ENCODE measurements at places on chromosomes 16 and 17. TPM values are rescaled to one million over a fixed set of nuclear protein-coding genes. Genes with fewer than 3 reads are reported as not detected.

- DNase-seq = no peak
Observed at GRCh38 chr16:9135797-9136196, 44.4 kb downstream of the HAPSTR1 start.

- DNase-seq = no peak
Observed at GRCh38 chr16:87067836-87068761, 249.1 kb downstream of the C16orf95 start.

- DNase-seq = no peak
Observed at GRCh38 chr17:80847496-80848230, 144.0 kb upstream of the CHMP6 start.

GRCh38 chr16:14351647-14352046 is 278.4 kb downstream of the PARN start:
- DNase-seq = peak; percentile 9

DNA sequence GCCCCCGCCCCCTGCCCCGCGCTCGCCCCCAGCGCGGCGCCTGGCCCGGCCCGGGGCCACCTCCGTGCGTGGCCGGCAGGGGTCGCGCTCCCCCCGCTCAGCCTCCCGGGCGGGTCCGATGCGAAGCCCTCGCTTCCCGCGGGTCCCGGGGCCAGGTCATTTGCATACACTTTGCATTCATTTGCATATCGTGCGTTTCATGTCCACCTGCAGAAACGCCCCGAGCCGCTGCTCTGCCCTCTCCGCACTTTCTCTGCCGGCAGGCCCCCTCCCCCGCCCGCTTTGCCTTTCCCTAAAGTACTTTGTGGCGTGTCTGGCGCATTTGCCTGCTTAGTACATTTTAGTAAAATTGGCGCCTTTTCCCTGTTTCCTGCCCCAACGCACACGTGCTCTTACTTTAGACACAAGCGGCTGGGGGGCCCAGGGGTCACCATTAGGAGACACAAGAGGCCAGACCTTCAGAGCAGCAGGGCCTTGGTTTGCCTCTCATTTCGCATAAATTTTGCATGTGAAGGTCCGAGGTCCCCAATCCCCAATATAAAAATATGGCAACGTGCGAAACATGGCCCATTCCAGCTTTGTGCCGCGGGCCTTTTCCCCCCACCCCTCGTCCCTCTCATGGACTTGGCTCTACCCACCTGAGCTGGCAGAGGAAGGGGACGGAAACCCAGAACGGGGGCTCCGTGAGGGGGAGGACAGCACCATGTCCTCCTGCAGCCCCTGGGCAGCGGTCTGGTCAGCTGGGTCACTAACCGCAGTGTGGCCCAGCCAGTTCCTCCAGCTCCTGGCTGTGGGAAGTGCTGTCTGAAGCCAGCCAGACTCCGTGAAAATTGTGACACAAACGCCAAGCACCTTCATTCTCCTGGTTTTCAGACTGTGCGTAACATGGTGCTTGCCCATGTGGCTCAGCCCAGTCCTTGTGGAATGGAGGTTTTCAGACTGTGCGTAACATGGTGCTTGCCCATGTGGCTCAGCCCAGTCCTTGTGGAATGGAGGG is 34.8 kb downstream of the CBFA2T3 start:
- DNase-seq = no peak

- peak; percentile 47 for DNase-seq
Observed at GRCh38 chr17:60390925-60391470, 935 bp downstream of the USP32 start.

- DNase-seq = no peak
Observed at GRCh38 chr16:86101137-86101896, 202.4 kb downstream of the IRF8 start.

DNA sequence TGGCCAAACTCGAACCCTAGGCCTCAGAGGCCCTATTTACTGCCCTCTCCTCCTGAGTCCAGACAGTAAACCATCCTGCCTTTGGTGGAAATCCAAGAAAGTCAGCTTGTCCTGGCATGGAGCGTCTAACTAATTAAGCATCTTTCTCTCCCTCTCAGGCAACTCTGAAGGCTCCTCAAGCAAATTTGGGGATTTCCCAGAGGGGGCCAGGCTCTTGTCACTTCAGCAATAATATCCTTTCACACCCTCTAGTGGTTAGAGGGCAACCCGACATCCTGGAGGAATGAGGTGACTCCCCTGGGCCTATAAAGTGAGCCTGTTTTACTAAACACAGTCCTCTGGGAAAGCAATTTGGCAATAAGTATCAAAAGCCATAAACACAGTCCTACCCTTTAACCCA is 60.4 kb downstream of the NOG start:
- peak; percentile 91 for DNase-seq

DNA sequence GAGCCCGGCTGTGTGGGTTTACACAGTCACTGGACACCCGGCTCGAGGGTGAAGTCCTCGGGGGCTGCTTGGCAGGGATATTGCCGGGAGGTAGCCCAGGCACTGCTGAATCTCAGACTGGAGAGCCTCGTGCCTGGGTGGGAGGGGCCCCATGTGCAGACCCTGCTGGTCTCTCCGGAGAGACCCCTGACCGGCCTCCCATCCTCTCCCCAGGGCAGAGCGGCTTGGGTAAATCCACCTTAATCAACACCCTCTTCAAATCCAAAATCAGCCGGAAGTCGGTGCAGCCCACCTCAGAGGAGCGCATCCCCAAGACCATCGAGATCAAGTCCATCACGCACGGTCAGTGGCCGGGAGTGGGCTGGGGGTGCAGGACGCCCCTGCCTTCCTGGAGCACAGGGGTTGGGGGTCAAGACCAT is 346.5 kb downstream of the SEC14L1 start:
- no peak for DNase-seq

DNA sequence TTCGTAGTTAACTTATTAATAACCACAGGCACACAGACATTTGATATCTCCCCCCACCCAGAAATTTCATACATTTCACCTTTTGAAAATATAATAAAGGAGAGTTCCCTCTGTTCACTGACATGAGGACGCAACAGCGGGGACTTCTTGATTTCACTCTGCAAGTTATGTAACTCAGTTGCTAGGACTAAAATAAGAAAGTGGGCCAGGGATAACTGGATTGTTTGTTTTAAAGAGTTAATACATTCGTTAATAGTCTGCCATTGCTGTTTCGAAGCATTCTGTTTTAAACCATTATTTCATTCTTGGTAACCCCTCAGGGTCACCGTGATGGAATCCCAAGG is 1.2 kb downstream of the RHOT1 start:
- no peak for DNase-seq

DNA sequence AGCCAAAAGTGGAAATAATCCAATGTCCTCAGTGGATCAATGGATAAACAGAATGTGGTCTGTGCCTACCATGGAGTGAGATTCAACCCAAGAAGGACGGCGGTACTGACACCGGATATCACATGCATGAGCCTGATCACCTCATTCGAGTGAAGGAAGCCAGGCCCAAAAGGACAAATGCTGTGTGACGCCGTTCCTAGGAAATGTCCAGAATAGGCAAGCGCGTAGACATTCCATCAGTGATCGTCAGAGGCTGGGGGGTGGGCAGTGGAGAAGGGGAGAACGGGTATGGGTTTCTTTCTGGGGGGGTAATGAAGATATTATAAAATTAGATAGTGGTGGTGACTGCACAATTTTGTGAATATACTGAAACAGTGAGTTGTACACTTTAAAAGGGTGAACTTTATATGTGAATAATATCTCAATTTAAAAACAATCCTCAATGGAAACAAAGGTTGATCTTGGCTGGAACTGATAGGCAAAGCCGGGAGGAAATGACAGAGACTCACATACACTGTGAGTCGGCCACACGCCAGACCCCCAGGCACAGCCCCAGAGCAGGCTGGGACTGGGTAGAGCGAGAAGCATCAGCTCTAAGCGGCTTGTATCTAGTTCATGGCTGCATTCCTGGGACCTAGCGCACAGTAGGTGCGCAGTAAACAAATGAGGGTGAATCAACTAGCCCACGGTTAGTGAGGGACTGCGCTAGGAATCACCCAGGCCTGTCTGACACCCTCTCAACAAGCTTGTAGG is 3.5 kb downstream of the DBNDD1 start:
- no peak for DNase-seq

GRCh38 chr16:56780646-56781045 is 50.7 kb downstream of the NUP93 start:
- no peak for DNase-seq

DNA sequence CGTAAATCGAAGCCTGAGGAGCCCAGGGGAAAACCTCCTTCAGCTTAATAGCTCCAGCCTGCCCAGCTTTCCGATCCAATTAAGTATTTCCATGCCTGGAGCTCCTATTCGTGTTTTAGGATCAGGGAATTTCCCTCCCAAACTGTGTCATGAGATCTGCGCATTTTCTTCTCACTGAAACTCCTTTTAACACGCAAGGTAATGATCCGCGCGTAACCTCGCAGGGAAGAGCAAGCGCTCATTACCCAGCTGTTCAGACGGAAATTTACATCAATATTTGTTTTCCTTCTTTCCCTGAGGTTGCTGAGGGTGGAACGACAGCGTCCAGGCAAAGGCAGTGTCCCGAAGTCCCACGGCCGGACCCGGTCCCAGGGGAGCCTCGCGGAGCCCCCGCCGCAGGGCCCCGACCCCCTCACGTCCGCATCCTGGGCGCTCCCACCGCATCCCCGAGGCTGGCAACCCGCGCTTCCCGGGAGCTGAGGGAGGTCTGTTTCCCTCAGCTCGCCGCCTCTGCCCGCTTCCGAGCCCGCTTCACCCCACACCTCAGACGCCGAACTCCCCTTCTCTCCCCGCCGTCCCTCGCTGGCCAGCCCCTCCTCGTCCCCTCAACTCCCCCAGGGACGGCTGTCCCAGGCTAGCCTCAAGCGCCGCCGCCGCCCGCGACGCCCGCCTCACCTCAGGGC is 415 bp downstream of the ABCA5 start:
- peak; percentile 39 for DNase-seq

DNA sequence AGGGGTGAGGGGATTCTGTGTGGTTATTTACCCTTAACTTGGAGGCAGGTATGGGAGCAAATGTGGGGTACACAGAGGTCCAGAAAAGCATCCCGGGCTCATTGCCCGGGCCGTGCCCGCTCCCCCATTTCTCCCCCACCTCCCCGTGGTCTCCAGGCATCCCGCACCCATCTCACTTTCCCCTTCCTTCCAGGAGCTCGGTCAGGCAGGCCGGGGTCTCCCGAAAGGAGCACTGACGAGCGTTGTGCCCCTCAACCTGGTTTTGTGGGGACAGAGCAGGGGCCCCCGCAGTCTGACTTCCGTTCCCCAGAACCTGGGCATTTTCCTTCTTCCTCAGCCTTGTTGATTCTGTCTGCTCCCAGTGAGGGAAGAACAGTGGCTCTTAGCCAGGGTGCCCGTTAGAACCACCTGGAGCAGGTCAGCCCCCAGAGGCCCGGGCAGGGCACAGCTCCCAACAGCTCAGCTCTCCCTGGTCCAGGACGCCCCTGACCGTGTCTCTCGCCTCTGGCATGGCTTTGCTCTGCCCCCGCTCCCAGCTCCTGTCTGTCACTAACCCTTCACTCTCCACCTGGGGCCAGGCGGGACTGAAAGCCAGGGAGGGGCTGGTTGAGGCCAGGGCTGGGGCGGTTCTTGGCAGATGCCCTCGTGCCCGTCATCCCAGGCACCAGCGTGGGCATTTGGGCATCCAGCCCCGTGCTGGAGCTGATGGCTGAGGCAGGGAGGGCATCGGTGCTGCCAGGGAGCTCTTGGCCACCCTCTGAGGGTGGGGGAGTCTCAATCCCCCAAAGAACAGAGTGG is 12.5 kb upstream of the NUDT16L1 start:
- no peak for DNase-seq

DNA sequence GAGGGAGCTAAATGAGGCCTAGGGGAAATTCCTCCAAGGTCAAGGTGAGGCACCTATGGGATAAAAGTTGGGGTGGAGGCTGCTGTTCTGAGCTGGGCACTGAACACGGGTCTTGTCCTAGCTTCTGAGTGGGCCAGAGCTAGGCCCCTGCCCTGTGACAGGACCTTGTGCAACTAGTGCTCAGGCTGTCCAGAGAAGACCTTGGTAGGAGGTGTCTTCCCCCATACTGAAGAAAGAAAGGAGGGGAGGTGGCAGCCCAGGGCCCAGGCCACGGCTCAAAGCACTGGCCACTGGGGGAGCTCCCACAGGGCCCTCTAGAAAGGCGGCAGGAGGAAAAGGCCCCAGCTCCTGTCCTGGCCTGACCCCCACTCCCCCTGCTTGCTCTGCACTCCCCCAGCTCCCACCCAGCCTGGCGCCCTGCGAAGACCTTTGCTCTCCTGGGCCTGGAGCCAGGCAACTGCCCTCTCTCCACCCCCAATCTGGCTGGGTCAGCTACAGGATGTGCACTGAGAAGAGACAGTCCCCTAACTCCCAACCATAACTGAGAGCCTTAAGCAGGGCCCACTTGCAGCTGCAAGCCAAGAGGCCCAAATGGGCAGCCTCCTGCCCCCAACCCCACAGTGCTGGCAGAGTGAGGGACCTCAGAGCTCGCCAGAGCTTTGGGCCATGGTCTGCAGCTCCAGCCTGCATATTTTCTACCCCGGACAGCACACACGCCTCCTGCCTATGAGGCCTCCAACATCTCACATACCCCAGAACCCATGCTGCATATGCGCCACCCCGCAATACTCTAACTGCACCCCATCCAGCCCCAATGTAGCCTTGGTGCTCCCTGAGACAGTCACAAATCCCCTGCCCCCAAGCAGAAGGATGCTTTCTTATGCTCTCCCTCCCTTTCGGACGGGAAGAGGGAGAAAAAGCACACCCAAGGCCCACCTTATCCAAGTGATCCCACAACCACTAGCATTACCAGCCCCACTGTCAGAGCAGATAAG is 15.3 kb downstream of the HSD11B2 start:
- no peak for DNase-seq

GRCh38 chr17:29162909-29163341 is 17.3 kb downstream of the MYO18A start:
- DNase-seq = no peak

GRCh38 chr16:57614944-57615343 is 13.5 kb upstream of the ADGRG1 start:
- DNase-seq = no peak

DNA sequence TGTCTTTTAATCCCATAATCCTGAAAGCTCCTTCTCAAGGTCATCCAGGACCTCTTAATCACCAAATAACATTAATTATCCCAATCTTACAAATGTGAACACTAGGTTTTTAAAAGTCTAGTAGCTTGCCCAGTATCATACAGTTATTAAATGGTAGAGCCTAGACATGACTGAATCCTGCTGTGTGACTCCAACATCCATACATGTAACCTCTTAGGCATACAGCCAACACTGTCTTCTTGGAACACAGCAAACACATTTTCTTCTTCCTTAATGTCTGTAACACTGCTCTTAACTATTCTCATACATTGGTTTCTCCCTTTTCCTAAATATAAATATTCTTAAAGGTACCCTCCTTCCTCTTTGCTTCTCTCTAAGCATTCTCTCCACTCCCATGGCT is 13.7 kb downstream of the BRIP1 start:
- no peak for DNase-seq

GRCh38 chr17:73338050-73338521 is 26.3 kb upstream of the CDC42EP4 start:
- DNase-seq = no peak

Gene C1QTNF8
- not detected for total RNA-seq

Gene NOTUM
- not detected for total RNA-seq

Gene JPH3
- not detected for total RNA-seq

Gene MT4
- total RNA-seq = not detected

Gene CCL13
- not detected for total RNA-seq

Gene EVPL
- 48.3 TPM for total RNA-seq

Gene CPPED1
- total RNA-seq = 4.7 TPM

Gene SLC12A3
- not detected for total RNA-seq

All from PC-3 (cell line).